ENCODE measurements at places on chromosomes 2 and 18. TPM values are rescaled to one million over a fixed set of nuclear protein-coding genes. Genes with fewer than 3 reads are reported as not detected.

- DNase-seq, result peak; percentile 64
Measured at GRCh38 chr2:152627351-152627957, 89.8 kb downstream of the PRPF40A start.

GRCh38 chr18:13260197-13260934, 41.8 kb downstream of the LDLRAD4 start:
- peak; percentile 75 for DNase-seq

GRCh38 chr2:236175548-236176150, 7.5 kb upstream of the GBX2 start:
- no peak for DNase-seq

- DNase-seq, result no peak
Measured at GRCh38 chr18:6819332-6819731, 89.8 kb downstream of the ARHGAP28 start.

DNA sequence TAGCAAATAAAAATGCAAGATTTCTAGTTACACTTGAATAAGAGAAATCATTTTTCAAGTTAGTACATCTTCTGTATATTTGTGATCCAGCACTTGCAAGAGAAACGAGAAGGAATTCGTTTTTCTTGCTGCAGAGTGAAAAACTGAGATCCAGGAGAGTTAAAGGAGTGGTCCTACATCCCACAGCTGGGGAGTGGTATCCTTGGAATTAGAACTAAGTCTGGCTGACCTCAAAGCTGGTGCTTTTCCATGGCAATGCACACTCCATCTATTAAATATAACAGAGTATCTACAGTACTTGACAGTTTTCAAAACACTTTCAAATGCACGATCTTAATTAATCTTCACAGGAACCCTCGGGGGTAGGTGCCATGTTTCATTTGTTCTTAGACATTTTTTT, 46.8 kb downstream of the TRIB2 start:
- peak; percentile 6 for DNase-seq

GRCh38 chr2:221629468-221629867, 57.4 kb upstream of the EPHA4 start:
- no peak for DNase-seq

- DNase-seq, result no peak
Measured at GRCh38 chr2:215797676-215798075, 215.7 kb downstream of the MREG start.

DNA sequence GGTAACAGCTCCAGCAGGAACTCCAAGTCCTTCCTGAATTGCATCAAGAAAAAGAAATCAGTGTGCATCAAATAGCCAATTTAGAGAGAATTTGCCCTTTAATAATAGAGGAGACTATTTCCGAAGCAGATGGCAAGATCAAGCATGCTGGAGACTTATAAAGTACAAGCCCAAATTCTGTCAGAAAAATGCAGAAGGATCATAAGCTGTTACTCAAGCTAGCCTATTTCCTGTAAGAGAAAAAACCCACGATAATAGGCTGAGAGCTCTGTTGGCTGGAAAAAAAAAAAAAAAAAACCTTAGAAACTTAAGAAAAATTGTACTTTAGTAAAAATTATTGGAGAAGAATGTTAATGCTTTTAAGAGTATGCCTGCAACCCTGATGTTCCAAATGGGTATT, 24.4 kb upstream of the ITM2C start:
- DNase-seq, result no peak

GRCh38 chr2:165182029-165182428, 21.8 kb downstream of the SCN3A start:
- DNase-seq, result no peak

DNA sequence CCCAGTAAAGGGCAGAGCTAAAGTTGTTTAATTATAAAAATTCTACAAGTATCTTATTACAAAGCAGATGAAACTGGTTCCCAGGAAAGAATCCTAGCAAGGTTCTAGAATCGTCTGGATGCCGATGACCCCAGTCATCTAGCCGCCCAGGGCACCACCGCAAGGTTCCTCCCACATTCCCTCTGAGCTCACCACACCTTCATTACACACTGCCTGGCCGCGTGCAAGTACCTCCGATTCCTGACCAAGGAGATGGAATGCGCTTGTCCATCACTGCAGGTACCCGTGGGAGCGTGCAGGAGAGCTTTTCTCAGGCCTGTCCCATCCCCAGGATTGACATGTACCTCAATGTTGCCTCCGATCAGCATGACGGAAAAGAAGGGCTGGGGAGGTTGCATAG, 158.5 kb downstream of the LAMA1 start:
- DNase-seq, result no peak

- DNase-seq, result peak; percentile 36
Measured at GRCh38 chr18:49207361-49207760, 253.1 kb downstream of the DYM start.

DNA sequence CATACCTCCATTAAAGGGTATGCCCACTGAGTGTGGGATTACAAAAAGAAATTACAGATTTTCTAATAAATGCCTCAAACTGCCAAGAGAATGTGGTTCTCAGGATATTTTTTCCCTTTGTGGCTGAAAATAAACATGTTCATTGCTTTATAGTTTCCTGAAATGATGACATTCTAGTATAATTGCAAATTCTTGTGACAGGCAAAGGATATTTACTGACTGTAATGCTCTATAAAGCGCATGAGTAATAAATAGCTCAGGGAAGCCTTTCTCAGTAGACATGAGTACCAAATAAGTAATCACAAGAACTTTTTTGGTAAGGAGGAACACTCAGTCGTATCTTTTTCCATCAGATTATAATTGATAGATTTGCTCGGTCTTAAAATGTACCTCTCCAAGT, 72.3 kb downstream of the FTCDNL1 start:
- DNase-seq, result no peak

GRCh38 chr2:641872-642815, 35.1 kb downstream of the TMEM18 start:
- DNase-seq, result no peak

- DNase-seq, result no peak
Measured at GRCh38 chr2:121567957-121568409, 37.3 kb downstream of the RNU4ATAC start.

- DNase-seq, result no peak
Measured at GRCh38 chr2:170974304-170974993, 45.4 kb downstream of the GORASP2 start.

DNA sequence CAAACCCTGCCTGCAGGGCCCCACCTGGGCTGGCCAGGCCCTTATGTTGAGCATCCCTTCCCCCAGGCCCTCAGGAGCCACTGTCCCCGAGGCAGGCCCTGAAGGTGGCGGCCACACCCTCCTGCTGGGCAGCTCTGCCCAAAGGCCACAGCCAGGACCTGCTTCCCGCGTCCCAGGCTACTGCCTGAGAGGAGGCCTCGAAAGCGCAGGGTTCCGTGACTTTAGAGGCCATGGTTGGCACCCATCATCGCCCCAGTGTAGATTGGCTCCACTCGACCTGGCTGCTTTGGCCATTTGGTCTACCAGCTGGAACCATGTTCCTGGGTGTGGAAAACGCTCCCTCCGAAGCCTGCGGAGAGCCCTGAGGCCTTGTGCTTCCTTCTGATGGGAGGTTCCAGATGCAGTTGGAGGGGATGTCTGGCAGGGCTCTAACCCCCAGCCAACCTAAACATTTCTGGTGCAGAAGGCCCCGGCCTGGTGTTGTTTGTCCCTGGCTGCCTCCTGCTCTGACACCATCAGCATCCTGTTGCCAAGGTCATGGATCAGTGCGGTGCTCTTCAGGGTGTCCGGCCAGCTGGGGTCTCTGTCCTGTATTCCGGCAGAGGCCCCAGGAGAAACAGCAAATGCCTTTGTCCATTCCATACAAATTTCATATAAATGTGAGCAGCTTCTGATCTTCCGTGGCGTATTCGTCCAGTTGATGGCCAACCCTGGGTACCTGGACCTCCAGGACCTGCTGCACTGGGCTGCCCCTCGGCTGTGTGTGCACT, 14.7 kb downstream of the CAPN10 start:
- DNase-seq, result no peak

DNA sequence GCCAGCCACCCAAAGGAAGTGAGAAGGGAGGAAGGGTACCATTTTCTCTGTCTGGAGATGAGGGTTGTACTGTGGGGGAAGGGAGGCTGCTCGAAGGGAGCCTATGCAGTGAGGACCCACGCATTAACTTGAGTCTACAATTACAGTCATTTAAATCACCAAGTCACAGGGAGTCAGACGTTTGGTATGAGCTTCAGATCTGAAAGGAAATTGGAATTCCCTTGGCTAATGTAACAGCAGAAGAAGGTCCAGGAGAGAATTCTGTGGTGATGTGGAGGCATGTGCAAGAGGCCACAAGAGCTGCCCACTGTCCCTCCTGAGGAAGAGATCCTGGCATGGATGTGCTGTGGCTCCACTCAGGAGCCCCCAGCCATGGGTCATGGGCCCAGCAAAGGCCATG, 22.5 kb downstream of the DAPL1 start:
- no peak for DNase-seq

DNA sequence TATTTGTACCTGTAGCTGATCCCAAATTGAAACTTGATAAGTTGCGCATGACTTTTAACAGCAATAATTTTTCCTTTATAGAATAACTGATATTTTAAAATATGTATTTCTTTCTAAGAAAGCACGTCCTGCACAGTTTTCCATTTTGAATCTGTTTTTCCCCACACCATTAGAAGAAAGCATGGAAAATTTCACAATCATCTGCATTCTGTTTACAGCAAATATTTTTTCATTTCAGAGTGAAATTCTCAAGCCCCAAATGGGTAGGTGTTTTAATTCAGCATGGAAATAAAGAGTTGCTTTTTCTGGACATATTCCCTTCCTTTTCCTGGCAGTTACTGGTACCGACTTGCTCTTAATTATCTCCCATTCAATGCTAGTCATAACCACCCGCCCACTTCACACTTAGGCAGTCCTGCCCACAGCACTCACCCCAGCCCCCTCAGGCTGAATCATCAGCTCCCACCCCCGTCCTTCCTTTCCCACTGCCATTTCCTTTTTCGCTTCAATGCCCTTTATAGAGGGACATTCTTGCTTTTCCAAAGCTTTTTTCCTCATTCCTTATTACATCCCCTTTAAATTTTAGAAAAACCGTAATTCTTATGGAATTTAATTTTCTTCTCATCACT, 89.2 kb upstream of the GLS start:
- DNase-seq, result peak; percentile 93

GRCh38 chr2:99348173-99348572, 11.0 kb downstream of the EIF5B start:
- DNase-seq, result no peak

- DNase-seq, result no peak
Measured at GRCh38 chr2:130337735-130338325, 4.9 kb upstream of the IMP4 start.

GRCh38 chr2:205759257-205759656, 77.0 kb downstream of the NRP2 start:
- DNase-seq, result no peak

DNA sequence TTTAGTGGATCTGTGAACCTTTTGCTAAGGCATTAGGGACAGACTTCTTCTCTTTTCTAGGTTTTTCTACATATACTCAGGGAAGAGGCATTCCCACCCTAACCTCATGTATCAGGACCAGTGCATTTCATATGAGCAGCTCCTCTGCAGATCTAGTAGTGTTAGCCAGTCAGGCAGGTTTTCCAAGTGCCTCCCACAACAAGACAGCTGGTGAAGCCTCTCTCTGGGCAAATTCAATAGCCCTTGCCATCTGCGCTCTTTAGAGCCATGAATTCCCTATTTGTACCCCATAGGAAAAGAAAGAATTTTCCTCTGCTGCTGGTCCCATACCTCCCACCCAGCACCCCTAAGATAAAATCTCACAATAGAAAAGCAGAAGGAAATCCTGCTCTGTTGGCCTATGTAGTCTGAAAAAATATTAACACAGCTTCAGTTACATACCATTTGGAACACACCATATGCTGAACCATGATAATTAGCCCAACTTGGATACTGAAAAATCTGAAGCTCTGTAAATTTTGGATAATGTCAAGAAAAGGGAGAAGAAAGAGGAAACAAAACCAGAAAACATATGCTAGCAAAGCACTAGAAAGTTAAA, 1354.6 kb upstream of the NRXN1 start:
- no peak for DNase-seq

The DSG1 gene
- polyA plus RNA-seq, result not detected

The GALNT5 gene
- polyA plus RNA-seq, result not detected

The TNFRSF11A gene
- 7.5 TPM for polyA plus RNA-seq

The ASXL3 gene
- 0.07 TPM for polyA plus RNA-seq

The LAMA3 gene
- 2.6 TPM for polyA plus RNA-seq

The KRCC1 gene
- 7.4 TPM for polyA plus RNA-seq

The CIB4 gene
- not detected for polyA plus RNA-seq

The EMILIN1 gene
- polyA plus RNA-seq, result 11.7 TPM

The ZNF396 gene
- 0.28 TPM for polyA plus RNA-seq

The GDF7 gene
- 4.1 TPM for polyA plus RNA-seq

Data from endothelial cell of umbilical vein (primary cell).